ENCODE measurements at places on chromosomes 5 and 9.

GRCh38 chr9:137757613-137758029 lies 120.0 kb upstream of the CACNA1B start:
- no peak for DNase-seq

DNA sequence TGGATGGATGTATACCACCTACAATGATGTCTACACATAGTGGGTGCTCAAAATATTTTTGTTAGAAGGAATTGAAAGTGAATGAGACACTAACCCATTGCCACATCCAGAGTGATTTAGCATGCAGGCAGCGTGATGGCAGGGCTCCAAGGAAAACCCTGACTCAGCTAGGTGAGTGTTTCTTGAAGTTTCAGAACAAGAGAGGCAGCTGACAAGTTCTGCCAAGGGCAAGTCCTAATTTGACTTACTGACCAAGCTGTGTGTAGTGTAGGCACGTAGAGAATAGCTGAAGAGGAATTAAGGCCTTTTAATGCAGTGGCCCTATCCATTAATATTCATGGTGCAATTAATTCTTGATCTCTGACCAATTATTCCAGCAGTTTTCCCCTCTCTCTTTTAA lies 107.8 kb upstream of the ATP10B start:
- no peak for DNase-seq

- DNase-seq: no peak
Measured at GRCh38 chr5:36252722-36253365, 11.1 kb upstream of the NADK2 start.

DNA sequence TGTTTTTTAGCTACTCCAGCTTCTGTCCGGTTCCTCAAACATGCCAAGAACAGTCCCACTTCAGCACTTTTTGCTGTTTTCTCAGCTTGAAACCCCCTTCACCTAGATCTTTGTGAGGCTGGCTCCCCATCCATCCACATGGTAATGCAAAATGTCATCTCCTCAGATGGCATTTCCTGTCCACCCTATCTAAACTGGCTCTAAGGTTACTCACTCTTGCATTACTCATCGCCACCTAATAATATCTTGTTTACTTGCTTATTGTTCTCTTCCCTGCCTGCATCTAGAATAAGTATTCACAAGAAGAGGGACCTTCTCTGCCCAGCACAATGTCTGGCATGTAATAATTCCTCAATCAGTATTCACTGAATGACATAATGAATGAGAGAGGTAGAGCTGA lies 220.1 kb downstream of the FAM114A2 start:
- no peak for DNase-seq

DNA sequence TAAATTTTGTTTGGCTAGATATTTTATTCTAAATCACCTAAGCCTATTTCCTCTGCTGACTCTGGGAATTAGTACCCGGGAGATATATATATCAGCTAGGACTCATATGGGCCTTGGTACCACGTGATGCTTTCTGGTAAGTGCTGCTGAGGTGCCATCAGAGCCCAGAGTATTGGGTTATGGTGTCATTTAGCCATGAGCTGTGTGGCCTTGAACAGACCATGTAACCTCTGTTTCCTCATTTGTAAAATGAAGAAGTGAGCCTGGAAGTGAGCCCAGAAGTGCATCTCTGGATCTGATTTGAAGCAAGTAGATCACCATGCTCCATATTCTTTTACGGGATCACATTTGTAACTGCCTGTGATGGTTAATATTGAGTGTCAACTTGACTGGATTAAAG lies 126.1 kb downstream of the GPBP1 start:
- DNase-seq: no peak

- DNase-seq: no peak
Measured at GRCh38 chr5:39446231-39446630, 21.5 kb upstream of the DAB2 start.

DNA sequence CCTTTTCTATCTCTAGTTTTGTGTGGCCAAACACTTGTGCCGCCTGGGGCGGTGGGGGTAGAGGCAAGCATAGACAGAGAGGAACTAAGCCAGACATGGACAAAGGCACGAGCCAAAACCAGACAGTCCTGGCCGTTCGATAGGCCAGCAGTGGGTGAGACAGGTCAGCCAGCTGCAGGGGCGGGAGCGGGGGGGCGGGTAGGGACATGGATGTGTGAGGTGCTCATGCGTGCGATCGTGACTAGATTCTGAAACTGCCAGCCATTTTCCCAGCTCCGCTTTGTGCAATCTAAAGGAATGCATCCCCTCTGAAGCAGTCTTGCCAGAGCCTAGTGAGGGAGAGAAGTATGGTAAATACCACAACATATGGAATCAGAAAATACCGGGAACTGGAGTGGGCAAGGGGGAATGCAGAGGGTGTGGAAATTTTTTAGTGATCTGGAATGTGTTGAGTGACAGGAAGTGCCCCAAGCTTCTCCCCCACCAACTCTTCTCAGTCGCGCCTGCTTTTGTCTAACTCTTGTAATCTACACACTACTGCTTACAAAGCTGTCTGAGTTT lies 111.9 kb downstream of the NR6A1 start:
- DNase-seq: no peak
